Posterior vena cava (tissue), 2 donors: ENCODE measurements at places on chromosomes 7 and 10.

DNA sequence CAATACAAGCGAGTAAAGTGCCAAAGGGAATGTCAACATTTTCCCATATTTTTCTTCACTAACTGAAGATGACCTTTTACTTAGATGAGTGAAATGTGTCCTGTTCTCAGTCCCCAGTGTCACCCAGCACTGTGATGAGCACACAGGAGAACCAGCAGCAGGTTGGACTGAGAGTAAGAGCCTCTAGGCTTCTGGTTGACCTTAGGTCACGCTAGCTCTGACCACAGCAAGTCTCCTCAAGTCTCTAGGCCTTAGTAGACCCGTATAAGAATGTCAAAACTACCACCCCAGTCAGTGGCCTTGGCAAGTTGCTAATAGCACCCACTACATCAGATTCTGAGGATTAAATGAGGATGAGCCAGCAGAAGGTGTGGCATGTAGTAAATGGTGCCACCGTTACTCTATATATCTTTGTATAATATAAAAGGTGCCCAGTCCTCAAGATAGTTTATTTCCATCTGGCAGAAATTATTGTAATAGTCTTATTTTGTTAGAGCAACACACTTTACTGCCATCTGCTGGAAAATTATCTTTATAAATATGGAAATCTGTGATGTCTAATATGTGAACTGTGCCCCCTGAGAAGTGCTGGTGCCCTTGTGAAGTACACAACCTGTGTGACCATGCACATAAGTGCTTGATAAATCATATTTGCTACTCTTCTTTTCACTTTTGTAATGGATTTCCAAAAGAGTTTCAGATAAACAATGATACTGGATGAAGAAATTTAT lies 75.7 kb downstream of the SPAG6 start:
- DNase-seq = no peak

GRCh38 chr7:138066954-138067394 lies 9.3 kb upstream of the AKR1D1 start:
- DNase-seq = no peak

GRCh38 chr7:100053215-100053614 lies 3.6 kb downstream of the ZSCAN21 start:
- DNase-seq = no peak

- DNase-seq = no peak
Observed at GRCh38 chr7:112511451-112512202, 30.8 kb downstream of the LSMEM1 start.

- peak; percentile 80 for DNase-seq
Observed at GRCh38 chr10:97320480-97321031, 1.5 kb downstream of the FRAT1 start.

GRCh38 chr10:88526501-88527105 lies 56.5 kb downstream of the RNLS start:
- no peak for DNase-seq

GRCh38 chr10:126939706-126940105 lies 34.5 kb downstream of the DOCK1 start:
- DNase-seq = peak; percentile 11

- no peak for DNase-seq
Observed at GRCh38 chr7:100556541-100556940, 17.2 kb downstream of the SAP25 start.

DNA sequence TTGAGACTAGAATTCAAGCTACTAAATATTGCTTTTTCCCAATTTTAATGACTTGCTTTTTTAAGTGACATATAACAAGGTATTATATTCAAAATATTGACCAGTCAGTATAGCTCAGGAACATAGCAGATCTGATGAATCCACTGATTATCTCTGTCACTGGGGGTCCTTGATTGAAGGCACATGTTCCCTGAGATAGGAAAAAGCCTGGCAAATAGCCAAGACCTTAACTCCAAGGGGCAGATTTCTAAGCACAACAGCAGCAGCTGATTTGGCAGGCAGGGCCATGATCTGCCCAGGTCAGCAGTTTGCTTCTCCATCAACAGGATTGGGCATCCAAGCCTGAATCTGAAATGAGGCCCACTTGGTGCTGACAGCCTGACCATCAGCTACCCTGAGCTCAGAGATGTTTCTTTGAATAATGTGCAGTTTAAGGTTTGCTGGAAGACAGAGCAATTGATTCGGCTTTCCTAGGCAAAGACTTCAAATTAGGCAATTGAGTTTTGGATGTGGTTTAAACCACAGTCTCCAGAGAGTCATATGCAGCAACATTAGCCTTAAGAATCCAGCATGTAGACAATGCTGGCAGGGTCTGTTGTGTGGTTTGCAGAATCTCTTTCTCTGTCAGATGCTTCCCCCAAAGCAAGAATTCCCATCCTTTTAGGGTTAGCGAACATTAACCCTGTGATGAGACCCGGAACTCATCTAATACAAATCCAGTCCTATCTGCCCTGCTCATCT lies 352.6 kb downstream of the ADRA2A start:
- no peak for DNase-seq

DNA sequence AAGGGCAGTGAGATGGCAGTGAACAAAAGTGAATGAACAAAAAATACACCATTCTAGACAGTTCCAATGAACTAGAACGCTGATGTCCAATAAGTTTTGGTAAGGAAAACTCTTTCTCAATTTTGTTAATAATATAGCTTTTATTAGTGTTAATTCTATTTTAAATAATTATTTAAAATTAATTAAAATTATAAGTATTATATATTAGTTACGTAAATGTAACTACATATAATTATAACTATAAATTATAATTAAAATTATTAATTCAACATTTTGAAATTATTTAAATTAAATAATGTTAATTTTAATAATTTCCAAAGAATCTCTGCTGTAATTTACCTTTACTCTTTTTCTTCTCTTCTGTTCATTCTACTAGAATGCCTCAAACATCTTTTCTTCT lies 5.4 kb downstream of the SRI start:
- no peak for DNase-seq

- DNase-seq = no peak
Observed at GRCh38 chr7:73328696-73329095, 735 bp downstream of the FKBP6 start.

GRCh38 chr10:79056736-79057391 lies 11.9 kb upstream of the ZMIZ1 start:
- DNase-seq = peak; percentile 62

GRCh38 chr7:100017300-100017699 lies 1.9 kb downstream of the ZKSCAN1 start:
- DNase-seq = no peak

DNA sequence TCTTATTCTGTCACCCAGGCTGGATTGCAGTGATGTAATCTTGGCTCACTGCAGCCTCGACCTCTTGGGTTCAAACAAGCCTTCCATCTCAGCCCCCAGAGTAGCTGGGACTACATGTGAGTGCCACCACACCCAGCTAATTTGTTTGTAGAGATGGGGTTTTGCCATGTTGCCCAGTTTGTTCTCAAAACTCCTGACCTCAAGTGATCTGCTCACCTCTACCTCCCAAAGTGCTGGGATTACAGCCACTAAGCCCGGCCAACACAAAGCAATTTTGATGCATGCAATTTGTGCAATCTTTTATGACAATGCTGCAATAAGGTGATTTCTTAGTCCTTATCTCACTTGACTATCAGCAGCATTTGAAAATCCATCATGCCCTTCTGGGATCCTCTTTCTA lies 333.1 kb downstream of the FRMD4A start:
- no peak for DNase-seq

GRCh38 chr7:70177166-70177565 lies 578.9 kb downstream of the AUTS2 start:
- DNase-seq = no peak

DNA sequence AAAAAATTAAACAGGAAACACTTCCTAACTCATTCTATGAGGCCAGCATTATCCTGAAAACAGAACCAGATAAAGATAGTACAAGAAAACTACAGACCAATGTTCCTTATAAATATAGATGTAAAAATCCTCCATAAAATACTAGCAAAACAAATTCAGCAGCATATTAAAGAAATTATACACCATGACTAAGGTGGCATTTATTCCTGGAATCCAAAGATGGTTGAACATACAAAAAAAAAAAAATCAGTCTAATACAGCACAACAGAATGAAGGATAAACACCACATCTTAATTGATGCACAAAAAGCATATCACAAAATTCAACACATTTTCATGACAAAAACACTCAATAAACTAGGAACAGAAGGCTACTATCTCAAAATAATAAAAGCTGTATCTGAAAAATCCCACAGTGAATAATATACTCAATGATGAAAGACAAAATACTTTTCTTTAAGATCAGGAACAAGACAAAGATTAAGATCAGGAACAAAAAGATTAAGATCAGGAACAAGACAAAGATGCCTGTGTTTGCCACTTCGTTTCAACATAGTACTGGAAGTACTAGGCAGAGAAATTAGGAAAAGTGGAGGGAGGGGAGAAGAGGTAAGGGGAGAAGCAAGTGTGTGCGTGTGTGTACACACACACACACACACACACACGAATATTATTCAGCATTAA lies 95.6 kb downstream of the SNX13 start:
- no peak for DNase-seq

GRCh38 chr7:137846549-137846826 lies 286 bp downstream of the DGKI start:
- DNase-seq = no peak

- no peak for DNase-seq
Observed at GRCh38 chr7:2483494-2483893, 7.3 kb upstream of the GRIFIN start.

GRCh38 chr7:112060625-112061024 lies 145.6 kb downstream of the DOCK4 start:
- no peak for DNase-seq

- no peak for DNase-seq
Observed at GRCh38 chr7:70739646-70740210, 392.2 kb upstream of the GALNT17 start.

GRCh38 chr10:59362959-59363381 lies 621 bp upstream of the FAM13C start:
- DNase-seq = peak; percentile 83

DNA sequence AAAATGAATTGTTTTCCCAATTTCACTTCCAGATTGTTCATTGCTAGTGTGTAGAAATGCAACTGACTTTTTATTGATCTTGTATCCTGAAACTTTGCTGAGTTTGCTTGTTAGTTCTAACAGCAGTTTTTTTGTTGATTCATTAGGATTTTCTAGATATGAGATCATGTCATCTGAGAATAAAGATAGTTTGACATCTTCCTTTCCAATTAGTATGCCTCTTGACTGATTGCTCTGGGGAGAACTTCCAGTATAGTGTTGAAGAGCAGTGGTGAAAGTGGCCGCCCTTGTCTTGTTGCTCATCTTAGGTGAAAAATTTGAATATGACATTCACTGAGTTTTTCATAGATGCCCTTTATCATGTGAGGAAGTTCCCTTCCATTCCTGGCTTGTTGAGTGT lies 11.9 kb upstream of the SUN1 start:
- DNase-seq = no peak

DNA sequence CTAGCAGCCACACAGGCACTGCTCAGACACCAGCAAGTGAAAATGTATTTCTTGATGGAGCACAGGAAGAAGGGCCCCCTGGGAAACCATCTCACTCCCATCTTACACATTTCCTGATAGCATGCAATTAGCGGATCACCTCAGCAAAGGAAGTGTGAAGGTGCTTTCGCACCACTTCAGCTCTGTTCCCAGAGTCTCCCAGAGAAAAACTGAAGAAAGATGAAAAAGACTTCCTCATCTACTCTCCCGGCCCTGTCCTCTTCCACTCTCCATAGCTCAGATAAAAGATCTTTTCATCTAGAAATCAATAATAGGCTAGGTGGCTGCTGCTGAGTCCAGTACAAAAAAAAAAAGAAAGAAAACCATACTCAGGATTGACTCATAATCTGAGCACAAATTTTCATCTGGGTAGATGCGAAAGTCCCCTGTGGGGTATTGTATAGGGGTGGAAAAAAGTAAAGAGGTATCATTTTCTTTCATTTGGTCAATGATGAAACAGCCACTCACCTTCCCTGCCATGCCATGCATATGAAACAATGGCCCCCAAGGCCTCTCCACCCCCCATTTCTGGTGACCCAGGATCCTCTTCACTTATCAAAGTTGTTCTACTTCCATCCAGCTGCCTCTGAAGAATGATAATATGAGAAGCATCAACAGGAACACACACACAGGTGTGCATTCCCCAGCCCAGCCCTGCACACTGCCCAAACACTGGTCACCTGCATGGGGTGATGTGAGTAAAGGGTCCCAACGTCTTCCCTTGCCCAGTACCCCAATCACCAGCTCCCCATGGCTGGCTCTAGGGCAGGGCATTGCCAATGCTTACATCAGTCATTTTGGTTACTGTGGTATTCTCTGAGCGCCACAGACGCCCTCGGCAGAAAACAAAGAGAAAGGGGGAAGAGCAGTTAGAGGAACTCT lies 48.8 kb upstream of the DGKI start:
- DNase-seq = no peak

- peak; percentile 97 for DNase-seq
Observed at GRCh38 chr7:23679898-23680413, at the start of gene FAM221A. Gene FAM221A (plus strand): TSS chr7:23680199. CDS start chr7:23680219, 20 bp downstream.

DNA sequence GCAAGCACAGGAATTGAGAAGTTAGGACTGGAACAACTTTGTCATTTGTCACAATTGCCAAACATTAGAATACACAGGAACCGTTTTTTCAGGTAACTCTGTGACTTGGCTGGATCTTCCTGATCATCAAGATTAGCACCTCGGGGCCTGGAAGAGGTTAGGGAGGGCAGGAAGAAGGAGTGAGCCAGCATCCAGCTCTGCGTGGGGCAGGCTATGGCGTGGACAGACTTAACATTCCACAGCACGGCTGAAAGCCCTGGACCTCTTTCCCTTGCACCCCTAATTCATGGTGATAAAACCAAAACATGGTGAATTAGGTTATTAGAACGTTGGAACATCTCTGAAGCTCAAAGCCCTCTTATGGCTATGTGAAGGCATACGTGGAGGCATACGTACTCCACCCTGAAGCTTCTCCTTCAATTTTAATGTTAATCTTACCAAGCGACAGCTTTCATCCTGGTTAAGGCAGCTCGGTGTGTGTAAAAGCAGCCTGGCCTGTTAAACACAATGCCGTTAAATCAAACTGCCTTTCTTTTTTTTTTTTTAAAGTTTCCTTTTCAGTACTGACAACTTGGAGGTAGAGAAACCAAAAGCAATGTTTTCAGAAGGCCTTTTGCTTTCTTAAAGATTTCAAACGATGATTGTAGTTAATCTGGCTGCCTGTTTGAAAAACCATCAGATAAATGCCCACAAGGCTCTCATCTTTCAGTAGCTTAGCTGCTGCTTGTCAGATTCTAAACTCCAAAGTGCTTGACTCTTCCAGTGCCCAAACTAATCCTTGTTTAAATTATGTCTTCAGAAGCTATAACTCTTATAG lies 4.5 kb downstream of the GRK5 start:
- DNase-seq = no peak

GRCh38 chr10:128169811-128170379 lies 43.7 kb upstream of the MKI67 start:
- no peak for DNase-seq

DNA sequence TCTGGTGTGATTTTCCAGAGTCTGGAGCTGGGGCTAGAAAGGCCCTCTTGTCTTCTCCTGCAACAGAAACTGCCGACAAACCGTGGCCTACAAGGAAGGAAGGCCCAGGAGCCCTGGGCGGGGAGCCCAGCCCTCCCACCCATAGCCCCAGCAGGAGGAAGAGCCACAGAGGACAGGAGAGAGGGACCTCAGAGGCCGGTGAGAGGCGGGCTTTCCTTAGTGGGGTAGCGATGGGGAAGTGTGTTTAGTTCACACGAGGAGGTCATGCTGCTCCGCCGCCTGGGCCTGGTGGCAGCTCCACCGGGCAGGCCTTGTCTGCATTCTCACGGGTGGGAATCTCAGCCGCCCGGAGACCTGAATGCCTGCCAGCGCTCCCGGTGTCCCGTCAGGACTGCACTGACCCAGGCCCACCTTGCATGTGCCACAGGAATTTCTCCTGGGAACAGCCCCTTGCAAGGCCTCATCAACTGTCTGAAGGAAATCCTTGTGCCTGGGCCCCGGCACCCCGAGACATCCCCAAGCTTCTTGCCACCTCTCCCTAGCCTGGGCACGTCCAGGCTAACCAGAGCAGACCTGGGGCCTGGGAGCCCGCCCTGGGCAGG lies 50.9 kb downstream of the ZNF467 start:
- peak; percentile 76 for DNase-seq
